ENCODE measurements at places on chromosomes 3 and 15.

DNA sequence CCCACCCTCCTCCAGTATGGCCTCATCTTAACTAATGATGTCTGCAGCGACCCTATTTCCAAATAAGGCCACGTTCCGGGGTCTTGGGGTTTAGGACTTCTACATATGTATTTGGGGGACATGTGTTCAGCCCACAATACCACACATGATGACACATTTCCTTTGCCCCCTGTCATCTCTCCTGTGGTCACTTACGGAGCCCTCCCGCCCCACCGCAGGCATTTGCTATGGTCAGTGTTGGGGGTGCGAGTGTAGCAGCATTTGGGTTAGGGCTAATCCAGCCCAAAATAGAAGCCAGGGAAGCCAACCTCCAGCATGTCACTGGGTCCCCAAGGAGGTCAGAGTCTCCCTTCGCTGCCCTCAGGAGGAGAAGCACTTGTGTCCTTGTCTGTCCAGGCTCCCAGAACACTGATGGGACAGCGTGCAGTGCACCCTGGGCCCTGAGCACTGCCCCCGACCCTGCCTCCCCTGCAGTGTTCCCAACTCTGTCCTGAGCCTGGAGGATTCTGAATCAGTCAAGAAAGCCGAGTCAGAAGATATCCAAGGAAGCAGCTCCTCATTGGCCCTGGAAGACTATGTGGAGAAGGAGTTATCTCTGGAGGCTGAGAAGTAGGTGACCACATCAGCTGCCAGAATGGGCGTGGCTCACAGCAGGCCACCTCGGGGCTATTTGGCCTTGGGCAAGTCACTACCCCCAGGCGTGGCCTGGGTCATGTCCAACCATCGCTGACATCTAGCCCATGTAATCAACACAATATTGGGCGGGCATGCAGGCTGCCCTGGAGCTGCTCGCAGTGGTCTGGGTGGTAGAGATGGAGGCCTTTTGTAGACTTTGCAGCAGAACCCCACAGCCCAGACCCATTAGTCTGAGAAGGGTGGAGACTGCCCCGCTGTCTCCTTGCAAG, 46.9 kb upstream of the FGD5 start:
- no peak for DNase-seq

- DNase-seq: peak; percentile 40
Measured at GRCh38 chr3:9088441-9089353, 125.4 kb upstream of the RAD18 start.

DNA sequence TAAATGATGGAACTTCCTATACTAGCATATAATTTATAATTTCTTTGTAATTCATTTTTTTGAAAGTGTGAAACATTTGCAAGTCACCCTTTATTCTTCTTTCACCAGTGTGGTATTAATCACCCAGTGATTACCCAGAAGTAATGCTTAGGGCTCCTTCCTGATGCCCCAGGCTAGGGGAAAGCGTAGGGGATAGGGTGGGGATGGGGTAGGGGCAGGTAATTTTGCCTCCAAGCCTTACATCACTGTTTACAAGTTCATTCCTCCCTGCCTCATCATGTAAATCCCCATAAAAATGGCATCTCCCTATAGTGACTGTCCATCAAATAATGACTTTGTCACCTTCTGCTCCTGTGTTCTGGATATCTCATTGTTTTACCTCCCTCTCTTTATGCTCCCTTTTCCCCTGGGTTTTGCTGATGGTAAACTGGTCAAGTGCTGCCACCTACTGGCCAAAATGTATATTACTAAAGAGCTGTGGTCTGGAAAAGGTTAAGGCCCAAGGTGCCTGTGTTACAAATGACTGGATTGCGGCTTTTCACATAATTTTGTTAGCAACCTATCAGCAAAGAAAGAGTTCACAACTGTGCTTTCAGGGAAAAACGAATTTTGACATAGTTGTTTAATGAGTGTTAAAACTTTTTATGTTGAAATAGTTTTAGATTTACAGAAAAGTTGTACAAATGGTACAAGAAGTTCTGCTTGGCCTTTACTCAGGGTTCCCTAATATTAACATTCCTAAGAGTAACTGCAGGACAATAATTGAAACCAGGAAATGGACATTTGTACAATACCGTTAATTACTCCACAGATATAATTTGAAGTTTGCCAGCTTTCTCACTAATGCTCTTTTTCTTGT, 54.7 kb downstream of the ONECUT1 start:
- DNase-seq: peak; percentile 73

DNA sequence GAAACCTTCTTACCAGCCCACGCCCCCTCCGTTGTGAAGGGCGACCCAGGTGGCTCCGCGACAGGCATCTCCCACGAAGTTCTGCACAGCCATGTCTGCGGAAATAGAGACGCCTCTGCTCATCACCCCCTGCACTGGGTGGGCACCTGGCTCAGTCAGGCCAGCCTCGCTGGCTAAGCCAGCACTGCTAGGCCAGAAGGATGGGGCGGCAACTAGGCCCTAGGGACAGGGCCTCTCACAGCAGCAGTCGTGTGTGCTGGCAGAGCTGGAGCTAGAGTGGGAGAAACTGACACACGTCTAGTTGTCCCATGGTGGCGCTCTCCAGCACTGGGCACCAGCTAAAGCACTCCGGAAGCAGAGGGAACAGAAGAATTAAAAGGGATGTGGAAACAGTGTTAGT, 12.5 kb upstream of the ZXDC start:
- DNase-seq: no peak

GRCh38 chr3:78712941-78713340, 1054.9 kb downstream of the ROBO1 start:
- no peak for DNase-seq

Measured in fibroblast of skin of right quadriceps (primary cell).